ENCODE measurements at places on chromosomes 13 and 19.

- DNase-seq, result no peak
Observed at GRCh38 chr13:22451327-22451741, 729.4 kb upstream of the SGCG start.

GRCh38 chr13:30763786-30764413 is 28.6 kb downstream of the ALOX5AP start:
- DNase-seq, result no peak

GRCh38 chr19:20289186-20289585 is 122.2 kb downstream of the ZNF486 start:
- no peak for DNase-seq

DNA sequence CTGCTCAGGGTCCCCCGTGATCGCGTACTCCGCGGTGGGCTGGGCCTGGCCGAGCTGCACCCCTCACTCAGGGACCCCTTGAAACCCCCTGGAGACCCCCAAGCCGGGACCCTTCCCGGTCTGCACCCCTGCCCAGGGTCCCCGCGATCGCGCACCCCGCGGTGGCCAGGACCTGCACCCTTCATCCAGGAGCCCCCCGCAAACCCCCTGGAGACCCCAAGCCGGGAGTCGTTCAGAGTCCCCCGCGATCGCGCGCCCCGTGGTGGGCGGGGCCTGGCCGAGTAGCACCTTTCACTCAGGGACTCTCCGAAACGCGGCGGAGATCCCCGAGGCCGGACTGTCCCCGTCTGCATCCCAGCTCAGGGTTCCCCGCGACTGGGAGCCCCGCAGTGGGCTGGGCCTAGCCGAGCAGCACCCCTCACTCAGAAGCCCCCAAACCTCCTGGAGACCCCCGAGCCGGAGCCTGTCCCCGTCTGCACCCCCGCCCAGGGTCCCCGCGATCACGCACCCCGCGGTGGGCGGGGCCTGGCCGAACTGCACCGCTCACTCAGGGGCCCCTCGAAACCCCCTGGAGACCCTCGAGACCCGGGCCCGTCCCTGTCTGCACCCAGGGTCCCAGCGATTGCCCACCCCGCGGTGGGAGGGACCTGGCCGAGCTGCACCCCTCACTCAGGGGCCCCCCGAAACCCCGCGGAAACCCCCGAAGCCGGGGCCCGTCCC is 748 bp downstream of the LMNB2 start:
- no peak for DNase-seq

DNA sequence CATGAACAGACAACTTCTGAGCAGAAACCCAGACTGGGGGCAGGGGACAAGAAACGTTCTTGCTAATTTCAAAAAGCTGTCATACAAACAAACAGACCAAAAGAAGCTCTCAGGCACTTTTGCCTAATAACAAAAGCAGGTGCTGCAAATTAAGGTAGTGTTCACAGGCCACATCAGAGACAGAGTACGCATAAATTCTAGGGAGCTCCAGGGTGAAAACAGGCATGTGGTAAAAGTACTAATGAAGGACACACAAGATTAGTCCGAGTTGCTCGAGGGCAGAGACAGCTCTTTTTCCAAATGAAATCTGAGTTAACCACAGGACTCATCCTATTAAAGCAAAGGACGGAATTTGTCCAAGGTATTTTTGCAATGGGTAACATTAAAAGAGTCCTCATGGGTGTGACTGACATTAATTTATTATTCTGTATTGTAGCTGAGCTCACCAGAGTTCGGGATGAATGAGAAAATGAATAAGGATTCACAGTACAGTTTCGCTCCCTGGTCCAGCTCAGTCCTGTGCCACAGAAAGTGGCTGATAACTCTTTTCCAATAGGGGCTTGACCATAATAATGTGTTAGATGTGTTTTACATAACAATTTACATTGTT is 197.3 kb downstream of the LHFPL6 start:
- DNase-seq, result no peak

Data from dorsolateral prefrontal cortex (tissue), 122 donors.